Mammary microvascular endothelial cell (primary cell): ENCODE measurements at places on chromosomes 6 and 20. TPM values are rescaled to one million over a fixed set of nuclear protein-coding genes. Genes with fewer than 3 reads are reported as not detected.

BTNL2 gene
- not detected in 2 replicates for total RNA-seq

ESR1 gene
- total RNA-seq = not detected in 2 replicates

FAM184A gene
- under 0.01 and 0.54 TPM in 2 replicates for total RNA-seq

C4B gene
- total RNA-seq = 0.33 and 1.6 TPM in 2 replicates

KCNK15 gene
- total RNA-seq = not detected in 2 replicates

MOG gene
- total RNA-seq = not detected in 2 replicates

ZHX3 gene
- 11.1 and 13.4 TPM in 2 replicates for total RNA-seq

FGD2 gene
- not detected in 2 replicates for total RNA-seq

SOX18 gene
- 19.4 and 25.2 TPM in 2 replicates for total RNA-seq

SLA2 gene
- not detected in 2 replicates for total RNA-seq

ZSCAN16 gene
- 2.9 and 3.4 TPM in 2 replicates for total RNA-seq

CDSN gene
- total RNA-seq = not detected in 2 replicates

DOK5 gene
- total RNA-seq = 0.67 TPM in 1 of 2 replicates, not detected in the other

SCRT2 gene
- total RNA-seq = not detected in 2 replicates

RIPK1 gene
- 21.8 and 25.3 TPM in 2 replicates for total RNA-seq

CRISP3 gene
- total RNA-seq = not detected in 2 replicates

ANGPT4 gene
- total RNA-seq = not detected in 2 replicates

SIRPB2 gene
- 0.07 TPM in 1 of 2 replicates, not detected in the other for total RNA-seq

MAK gene
- total RNA-seq = 0.07 TPM in 1 of 2 replicates, not detected in the other

RIPPLY2 gene
- total RNA-seq = not detected in 2 replicates

SEL1L2 gene
- total RNA-seq = not detected in 2 replicates

IL20RA gene
- total RNA-seq = 0.15 TPM in 1 of 2 replicates, not detected in the other

PCK1 gene
- total RNA-seq = not detected in 2 replicates

OR2J3 gene
- not detected in 2 replicates for total RNA-seq

SLC32A1 gene
- total RNA-seq = not detected in 2 replicates

EYS gene
- not detected in 2 replicates for total RNA-seq

SLC16A10 gene
- not detected in 2 replicates for total RNA-seq

KHDC1 gene
- 0.80 and 1.9 TPM in 2 replicates for total RNA-seq

SS18L1 gene
- 3.3 and 6.0 TPM in 2 replicates for total RNA-seq

PGC gene
- total RNA-seq = not detected in 2 replicates
